ENCODE measurements at places on chromosomes 4 and X. TPM values are rescaled to one million over a fixed set of nuclear protein-coding genes. Genes with fewer than 3 reads are reported as not detected.

The PAPSS1 gene
- total RNA-seq, result 73.9 TPM

The MAGEA6 gene
- total RNA-seq, result not detected

The CETN2 gene
- total RNA-seq, result 35.3 TPM

The CMC4 gene
- 11.7 TPM for total RNA-seq

The F8A1 gene
- 0.19 TPM for total RNA-seq

The CYSLTR1 gene
- not detected for total RNA-seq
